ENCODE measurements at places on chromosomes 16 and 17.
A peak's percentile ranks its signal among the peaks of the same experiment; 100 is the strongest.

- no peak for DNase-seq
These were observed 14.7 kb upstream of the PABPN1L start for GRCh38 chr16:88881007-88881615.

DNA sequence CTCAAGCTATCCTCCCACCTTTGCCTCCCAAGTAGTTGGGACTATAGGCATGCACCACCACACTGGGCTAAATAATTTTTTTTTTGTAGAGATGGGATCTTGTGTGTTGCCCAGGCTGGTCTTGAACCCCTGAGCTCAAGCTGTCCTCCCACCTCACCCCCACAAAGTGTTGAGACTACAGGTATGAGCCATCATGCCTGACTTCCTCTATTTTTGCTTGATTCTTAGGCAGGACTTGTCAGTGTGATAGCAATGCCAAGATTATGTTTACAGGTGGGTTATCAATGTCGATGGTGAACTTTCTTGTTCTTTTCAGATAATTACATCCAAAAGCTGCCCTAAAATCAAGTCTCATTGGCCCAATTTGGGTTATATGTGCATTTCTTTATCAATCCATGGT is 96.9 kb downstream of the HS3ST4 start:
- no peak for DNase-seq

DNA sequence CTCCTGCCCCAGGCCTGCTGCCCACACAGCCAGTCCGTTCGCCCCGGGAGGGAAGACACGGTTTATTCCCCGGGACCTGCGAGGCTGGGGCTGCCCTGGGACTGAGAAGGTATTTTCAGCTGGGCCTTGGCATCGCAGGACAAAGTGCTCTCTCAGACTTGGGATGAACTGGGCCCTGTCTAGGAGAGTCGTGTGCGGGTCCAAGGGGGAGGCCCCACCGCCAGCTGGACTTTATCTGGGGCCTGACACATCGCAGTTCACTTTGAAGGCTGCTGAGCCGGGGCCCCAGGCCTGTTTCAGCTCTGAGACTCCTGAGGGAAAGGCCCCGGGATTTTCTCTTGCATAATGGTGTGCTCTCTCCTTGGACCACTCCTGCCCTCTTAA is 6.8 kb downstream of the CRISPLD2 start:
- DNase-seq: peak; percentile 96

DNA sequence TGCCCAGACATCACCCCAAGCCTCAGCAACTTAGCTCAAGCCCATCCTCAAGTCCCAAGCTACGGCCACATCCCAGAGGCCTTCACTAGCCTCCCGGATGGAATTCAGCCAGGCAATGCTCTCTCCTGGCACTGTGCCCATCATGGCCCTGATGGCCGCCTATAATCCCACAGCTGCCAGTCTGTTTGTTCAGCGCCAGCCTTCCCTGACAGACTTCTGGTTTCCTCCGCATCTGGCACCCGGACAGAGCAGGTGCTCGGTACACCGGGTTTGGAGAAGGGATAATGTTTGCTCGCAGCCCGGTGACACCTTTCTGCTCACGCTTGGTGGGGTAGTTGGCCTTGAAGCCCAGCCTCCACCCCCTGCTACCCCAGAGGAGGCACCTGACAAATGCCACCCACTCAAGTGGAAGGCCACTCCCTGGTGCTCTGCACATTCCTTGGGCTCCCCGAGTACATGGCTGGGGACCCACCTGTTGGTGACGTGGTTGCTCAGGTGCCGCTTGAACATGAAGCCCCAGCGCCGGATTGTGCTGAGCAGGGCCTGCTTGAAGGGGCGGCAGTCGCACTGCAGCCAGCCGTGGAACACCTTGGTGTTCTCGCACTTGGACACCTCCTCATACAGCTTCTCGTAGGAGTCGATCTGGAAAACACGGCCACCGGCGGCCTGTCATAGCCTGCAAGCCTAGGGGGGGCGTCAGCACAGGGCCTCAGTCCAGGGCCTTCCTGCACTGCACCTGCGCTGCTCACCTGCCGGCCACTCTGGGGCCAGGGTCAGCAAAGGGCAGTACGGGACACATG is 47.1 kb downstream of the DNAH17 start:
- DNase-seq: no peak

- DNase-seq: no peak
These were observed 9.7 kb downstream of the KAT7 start for GRCh38 chr17:49798182-49798581.

Data from sigmoid colon (tissue), 7 donors.